Left kidney (tissue), 8 donors: ENCODE measurements at places on chromosomes 12 and 14.

- DNase-seq: no peak
Observed at GRCh38 chr12:29146196-29146595, 2.9 kb upstream of the FAR2 start.

DNA sequence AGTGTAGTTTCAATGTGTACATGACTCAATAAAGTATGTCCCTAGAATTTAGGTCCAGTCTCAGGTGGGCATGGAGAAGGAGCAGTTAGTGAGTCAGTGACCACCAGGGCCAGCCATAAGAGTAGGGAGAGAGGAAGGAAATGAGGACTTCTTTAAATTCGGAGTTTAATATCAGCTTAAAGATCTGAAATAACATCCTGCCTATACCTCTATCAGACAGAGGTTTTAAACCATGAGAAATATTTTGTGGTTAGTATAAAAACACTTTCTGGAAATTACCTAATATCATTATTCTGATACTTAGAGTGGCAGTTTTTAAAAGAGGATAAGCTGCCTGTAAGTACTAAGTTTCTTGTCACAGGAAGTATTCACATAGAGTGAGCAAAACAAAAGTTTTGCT is 61.7 kb upstream of the ST8SIA1 start:
- no peak for DNase-seq

DNA sequence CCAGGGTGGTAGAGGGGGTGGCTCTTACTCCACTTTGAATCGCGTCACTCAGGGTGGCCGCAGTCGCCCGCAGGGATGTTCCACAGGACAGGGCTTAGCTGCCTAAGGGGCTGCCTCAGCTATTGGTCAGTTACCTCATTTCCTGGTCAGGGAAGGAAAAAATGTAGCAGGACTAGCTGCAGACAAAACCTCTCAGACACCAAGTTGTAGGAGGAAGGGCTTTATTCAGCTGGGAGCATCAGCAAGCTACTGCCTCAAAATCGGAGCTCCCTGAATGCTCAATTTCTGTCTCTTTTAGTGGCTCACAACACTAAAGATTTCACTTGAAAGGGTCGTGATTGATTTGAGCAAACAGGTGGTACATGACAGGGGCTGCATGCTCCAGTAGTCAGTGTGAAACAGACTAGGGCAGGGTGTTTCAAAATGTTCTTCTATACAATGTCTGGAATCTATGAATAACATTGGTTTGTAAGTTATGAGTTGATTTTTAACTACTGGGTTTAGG is 6.4 kb upstream of the CLEC6A start:
- peak; percentile 14 for DNase-seq

GRCh38 chr14:88352698-88353097 is 29.6 kb upstream of the KCNK10 start:
- DNase-seq: no peak

DNA sequence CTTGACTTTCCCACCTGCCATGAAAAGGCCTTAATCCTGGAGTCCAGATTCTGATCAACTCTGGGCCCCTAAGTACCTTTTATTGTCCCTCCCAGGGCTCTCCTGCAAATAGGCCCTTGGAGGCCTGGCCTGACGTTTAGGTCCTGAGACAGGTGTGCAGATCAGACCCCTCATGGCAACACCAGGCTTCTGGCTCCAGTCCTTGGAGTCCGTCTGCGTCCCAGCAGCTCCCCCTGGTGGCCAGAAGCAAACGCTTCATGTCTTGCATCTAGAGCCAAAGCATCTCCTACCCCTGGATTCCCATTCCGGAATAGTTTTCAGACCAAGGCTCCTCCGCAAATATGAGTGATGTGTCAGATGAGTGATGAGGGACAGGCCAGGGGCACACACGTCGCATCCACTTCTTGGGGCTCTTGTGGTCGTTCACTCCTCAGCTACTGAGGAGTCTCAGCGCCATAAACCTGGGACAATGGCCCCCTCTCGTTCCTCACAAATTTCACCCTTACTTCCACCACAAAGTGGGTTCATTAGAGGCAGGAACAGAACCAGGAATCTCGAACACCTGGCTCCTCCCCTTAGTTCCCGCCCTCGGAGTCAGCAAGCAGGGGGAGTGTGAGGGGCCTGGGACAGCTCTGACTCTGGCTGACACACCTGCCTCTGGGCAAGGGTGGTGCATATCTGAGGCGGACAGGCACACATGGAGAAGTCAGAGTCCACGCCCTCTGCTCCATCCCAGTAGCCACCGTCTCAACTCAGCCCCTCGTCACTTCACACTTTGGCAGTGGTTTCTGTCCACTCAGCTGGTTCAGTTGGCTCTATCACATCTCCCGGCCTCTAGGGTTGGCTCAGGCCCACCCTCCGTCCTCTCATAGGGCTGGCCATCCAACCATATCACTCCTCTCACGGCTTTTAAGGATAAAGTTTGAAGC is 77.9 kb upstream of the PWP1 start:
- DNase-seq: peak; percentile 72

- no peak for DNase-seq
Observed at GRCh38 chr12:56062996-56063395, 17.0 kb upstream of the ERBB3 start.

GRCh38 chr12:80704420-80704819 is 3.0 kb upstream of the MYF6 start:
- DNase-seq: no peak

GRCh38 chr12:79347866-79348265 is 342.9 kb downstream of the PAWR start:
- no peak for DNase-seq

- no peak for DNase-seq
Observed at GRCh38 chr12:40184493-40185302, 40.1 kb upstream of the LRRK2 start.

DNA sequence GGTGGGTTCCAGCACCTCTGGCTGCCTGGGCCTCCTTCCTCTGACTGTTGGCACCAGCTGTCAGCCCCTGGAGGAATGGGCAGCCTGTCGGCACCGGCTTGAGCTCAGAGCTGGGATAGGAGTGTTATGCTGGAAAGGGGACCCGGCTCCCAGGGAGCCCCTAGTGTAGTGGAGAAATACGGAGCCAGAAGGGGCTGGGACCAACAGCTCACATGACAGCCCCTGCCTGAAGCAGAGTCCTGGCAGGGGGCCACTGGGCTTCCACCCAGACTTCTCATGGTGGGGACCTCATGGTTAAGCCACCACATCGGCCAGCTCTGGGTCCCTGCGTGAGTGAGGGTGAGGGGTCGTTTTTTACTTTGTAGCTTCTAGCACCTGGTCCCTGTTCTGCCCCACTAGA is 174.5 kb downstream of the TSPAN9 start:
- DNase-seq: no peak

- DNase-seq: no peak
Observed at GRCh38 chr14:52844262-52845060, 53.1 kb upstream of the GNPNAT1 start.

DNA sequence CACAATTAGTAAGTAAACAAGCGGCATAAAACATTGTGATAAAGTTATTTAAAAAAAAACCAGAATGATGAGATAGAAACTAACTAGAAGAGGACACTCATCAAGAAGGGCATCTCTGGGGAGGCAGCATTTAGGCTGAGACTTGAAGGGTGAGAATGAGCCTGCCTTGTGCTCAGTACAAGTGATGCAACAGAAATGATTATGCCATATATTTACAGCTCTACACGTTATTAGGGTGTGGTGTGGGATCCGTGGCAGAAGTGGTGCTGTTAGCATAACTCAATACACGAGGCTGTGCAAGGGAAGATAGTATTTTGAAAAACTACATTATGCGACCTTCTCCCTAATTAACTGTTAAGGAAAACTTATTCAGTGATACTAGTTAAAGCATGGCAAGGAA is 178.5 kb upstream of the ATF7IP start:
- no peak for DNase-seq

- DNase-seq: no peak
Observed at GRCh38 chr14:100305324-100306100, 732 bp downstream of the SLC25A29 start.

- DNase-seq: no peak
Observed at GRCh38 chr12:10584415-10584814, 29.0 kb downstream of the MAGOHB start.

DNA sequence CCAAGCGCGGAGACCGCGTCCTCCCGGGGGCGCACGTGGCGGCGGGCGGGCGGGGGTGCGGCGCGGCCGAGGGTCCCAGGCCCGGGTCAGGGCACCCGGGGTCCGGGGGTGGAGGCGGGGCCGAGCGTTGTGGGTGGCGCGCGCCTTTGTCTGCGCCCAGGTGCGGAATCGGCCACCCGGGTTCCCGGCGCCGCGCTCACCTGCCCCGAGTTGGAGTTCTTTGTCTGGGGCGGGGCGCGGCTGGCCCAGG is 50.1 kb downstream of the LRCOL1 start:
- DNase-seq: no peak

GRCh38 chr12:132284827-132285741 is 44.3 kb downstream of the GALNT9 start:
- no peak for DNase-seq

DNA sequence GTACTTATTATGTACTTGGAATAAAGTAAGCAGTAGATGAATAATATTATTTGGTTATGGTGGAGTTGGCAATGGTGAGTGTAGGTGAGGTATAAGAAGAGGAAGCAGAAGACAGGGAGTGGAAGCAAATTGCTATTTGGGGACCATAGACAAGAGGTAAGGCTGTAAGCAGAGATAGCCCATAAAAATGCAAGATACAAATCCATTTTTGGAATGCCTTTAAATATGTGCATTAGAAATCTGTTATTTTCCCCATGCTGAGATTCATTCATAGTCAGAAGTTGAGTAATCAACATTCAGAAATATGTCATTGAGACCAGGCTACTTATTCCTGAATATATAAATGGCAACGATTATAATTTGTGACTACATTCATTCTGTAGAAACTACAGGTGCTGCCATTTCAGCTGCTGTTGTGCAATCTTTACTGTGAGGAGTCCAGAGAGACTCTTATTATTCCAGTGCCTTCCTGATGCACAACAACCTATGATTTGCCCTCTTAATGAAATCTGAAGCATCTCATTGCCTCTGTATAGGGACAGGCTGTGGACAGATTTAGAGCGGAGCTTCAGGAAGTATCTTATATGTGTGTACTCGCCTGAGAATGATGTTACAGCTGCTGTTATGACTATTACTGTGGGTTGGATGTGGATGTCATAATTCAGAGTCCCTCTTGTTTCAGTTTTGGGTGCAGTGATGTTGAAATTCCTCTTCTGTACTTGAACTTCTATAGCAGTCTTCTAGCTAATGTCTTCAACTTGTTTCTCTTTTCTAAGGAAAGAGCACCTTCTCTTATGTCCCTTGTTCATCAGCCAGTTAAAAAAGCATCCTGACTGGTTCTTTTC is 173.8 kb downstream of the NAV3 start:
- no peak for DNase-seq

GRCh38 chr12:30286345-30286926 is 409.2 kb downstream of the IPO8 start:
- peak; percentile 18 for DNase-seq

DNA sequence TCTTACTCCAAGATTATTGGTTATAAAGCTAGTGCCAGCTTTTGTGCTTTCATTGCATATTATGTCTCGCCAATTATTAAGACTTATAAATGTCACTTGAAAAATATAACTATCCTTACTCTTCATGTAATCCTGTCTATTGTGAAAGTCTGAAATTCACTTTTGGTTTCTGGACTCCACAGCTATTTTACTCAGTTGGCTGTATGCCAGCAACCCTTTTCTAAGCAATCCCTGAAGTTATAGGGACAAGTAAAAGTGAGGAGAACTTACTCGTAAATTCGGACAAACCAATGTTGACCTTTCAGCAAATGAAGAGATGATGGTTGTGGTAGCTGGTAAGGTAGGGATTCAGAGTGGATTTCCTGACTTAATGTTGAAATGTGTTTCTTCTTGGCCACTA is 196.3 kb downstream of the NPAS3 start:
- no peak for DNase-seq

DNA sequence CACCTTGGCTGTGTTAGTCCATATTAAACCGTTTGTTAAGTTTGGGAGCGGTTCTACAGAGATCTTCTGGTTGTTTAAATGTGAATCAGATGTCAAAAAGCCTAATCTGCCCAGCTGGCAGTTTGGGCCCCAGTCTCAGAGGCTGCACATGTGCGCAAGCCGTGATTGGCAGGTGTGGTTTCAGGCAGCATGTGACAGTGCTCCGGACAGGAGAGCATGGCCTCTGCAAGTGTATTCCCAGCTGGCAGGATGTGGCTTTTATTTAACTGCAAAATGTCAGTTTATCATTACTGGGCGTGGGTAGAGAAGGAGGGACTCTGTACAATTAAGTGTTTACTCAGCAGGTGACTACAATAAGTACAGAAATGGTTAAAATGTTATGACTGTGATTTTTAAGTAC is 77.5 kb downstream of the PELI2 start:
- DNase-seq: no peak

DNA sequence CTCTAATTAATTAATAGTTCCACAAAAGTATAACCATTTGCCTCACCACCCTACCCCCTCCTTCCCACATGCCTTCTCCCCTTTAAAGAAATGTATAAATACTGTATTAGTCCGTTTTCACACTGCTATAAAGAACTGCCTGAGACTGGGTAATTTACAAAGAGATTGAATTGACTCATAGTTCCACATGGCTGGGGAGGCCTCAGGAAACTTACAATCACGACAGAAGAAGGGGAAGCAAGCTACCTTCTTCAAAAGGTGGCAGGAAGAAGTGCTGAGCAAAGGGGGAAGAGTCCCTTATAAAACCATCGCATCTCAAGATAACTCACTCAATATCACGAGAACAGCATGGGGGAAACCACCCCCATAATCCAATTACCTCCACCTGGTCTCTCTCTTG is 8.2 kb upstream of the RESF1 start:
- no peak for DNase-seq

DNA sequence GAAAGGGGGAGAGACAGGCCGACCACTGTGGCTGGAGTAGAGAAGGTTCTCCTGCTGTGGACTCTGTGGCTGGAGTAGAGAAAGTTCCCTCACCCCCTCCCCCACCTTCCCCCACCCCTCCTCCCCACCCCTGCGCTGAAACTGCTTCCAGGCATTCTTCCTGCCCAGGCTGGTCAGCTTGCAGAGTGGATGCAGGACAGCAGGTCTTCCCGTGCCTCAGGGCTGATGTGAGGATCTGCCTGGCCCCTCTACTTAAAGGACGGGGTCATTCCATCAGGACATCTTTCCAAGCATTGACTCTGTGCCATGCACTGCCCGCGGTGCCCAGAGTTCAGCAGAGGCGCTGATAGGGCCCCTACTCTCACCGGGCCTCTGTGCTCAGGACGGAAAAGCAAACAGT is 13.2 kb upstream of the RIMBP2 start:
- no peak for DNase-seq

- no peak for DNase-seq
Observed at GRCh38 chr14:105177082-105177481, 4.0 kb downstream of the NUDT14 start.

DNA sequence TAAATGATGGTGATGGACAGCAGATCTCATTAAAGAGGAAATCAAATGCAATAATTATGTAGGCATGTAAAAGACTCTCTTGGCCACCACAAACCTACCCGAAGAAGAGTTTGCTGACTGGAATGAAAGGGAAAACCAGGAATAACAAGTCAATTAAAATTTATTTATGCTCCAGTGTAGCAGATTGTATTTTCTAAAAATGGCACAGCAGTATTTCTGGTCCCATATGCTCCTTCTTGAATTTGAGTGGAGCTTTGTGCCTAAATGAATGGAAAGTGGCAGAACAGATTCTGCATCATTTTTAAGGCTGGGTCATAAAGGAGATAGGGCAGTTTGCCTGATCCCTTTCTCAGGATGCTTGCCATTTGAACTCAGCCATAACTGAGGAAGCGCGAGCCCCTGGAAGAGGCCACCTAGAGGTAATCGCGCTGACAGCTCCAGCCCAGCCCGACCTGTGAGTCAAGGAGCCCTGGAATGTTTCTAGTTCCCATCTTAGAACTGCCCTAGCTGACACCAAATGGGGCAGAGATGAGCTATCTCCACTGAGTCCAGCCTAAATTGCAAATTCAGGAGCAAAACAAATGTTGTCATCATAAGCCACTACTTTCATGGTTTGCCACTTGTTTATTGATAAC is 229.2 kb upstream of the TMTC1 start:
- DNase-seq: no peak
